Stomach (tissue), 19 donors: ENCODE measurements at places on chromosomes 1 and 21. TPM values are rescaled to one million over a fixed set of nuclear protein-coding genes. Genes with fewer than 3 reads are reported as not detected.
A peak's percentile ranks its signal among the peaks of the same experiment; 100 is the strongest.

DNA sequence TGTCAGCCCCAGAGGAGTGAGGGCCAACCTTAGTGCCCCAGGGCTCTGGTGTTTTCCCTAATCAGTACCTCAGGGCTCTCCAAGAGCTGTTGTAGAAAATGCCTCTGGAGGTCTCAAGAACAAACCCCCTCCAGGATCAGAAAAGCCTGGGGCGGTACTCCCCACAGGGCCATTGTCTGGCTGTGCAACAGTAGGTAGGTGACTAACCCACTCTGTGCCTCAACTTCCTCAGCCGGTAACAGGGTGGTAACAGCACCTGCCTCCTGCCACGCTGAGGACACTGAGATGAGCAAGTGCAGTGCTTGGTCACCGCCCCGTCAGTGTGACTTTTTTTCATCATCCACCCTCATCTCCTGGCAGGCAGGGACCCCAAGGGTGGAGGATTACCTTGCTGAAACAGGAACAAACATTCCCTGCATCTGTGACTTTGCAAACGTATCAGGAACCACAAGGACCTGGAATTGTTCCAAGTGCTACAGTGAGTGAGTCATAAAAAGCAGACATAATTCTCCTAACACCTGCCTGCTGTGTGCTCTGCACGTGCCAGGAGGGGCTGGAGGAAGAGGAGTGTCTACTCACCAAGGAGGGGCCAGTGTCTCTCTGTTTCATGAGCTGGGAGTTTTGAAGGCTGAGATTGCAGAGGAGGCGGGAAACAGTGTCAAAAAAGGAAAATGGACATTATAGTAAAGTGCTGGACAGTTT, 440.8 kb downstream of the NPHP4 start:
- peak; percentile 65 for DNase-seq

DNA sequence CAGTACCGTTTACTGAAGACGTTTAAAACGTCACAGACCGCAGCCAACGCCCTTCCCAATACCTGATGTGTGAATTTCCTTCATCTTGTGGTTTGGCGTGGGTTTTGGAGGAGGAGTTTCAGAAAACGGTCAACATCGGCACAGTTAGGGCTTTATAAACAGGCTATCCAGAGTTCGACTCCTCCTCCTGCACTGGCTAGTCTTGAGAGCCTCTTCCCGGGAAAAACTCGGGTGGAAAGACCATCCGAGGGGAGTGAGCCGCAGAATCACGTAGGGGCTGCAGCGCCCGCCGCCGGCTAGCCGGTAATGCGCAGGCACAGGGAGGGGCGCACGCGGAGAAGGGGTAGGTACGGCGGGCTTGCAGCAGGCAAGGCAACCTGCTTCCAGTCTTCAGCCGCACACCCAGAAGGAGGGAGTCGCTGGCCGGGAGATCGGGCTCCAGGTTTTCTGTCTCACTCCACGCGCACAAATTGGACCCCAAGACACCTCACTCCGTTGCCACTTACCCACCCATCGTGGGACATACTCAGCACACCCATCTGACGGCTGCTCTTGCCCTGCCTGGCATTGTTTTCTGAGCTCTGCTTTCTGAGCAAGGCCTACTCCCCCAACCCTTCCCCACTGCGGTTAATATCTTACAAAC, 25.4 kb downstream of the SLC19A2 start:
- peak; percentile 28 for DNase-seq

The CITED4 gene
- 22.5 TPM for polyA plus RNA-seq

GRCh38 chr21:38503583-38503982, 5.3 kb upstream of the ERG start:
- no peak for DNase-seq
